ENCODE measurements at places on chromosomes 1 and 21.

DNA sequence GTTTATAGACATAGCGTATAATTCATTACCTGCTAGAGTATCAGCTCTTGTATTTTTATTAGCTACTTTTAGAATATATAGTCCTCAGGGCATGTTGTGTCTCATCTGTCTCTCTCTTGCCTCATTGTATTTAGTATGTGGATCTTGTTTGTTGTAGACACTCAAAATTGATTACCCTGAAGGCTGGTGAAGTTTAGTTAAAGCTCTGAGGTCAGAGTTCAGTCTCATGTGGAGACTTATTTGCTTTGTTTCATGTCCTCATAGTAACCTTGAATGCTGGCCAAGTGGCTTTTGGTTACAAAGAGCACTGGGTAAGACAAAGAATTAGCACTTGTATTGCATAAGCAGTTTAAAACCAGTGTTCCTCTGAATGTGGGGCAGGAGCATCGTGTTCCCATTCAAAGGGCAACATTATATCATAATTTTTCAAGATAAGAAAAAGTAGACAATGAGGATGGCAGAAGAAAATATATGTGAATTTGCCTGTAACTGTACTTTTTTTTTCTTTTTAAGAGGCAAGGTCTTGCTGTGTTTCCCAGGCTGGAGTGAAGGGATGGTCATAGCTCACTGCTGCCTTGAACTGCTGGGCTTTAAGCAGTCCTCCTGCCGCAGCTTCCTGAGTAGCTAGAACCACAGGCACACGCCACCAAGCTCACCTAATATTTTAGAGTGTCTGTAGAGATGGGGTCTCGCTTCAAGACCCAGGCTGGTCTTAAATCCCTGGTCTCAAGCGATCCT is 17.4 kb downstream of the CNST start:
- no peak for DNase-seq

GRCh38 chr1:226086776-226087175 is 24.3 kb downstream of the H3-3A start:
- no peak for DNase-seq

DNA sequence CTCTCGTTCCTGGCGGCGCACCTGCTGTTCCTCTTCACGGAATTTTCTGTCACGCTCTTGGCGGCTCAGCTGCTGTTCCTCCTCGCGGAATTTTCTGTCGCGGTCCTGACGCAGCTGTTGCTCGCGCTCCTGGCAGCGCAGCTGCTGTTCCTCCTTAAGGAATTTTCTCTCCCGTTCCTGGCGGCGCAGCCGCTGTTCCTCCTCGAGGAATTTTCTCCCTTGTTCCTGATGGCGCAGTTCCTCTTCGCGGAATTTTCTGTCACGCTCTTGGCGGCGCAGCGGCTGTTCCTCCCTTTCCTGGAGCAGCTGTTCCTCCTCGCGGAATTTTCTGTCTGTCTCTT is 6.4 kb downstream of the TCHH start:
- DNase-seq, result no peak

DNA sequence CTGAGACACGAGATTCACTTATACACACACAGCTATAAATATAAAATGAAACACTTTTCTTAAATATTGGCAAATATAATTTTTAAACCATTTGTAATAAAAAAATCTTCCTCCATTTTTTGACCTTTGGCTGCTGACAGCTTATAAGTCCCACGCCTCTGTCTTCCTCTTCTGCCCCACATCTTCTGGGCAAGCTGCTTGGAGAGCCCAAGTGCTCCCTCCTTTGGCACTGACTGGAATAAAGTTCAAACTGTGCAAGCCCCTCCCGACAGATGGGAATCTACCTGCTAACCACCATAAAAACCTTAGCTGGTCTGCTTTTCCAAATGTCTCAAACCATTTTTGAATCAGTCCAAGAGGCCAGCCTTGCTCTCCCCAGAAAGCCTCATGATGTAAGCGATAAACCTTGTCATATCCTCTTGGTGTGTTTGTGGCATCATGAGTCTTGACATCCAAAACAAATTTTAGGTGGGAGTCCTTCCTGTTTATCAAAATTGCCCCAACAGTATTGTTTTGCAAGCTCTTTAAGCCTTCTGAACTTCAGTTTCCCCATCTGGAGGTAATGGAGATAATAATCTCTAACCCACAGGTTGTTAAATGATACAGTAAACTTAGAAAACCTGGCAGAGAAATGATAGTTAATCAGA is 99.8 kb downstream of the SNX7 start:
- DNase-seq, result no peak

GRCh38 chr1:245409341-245410195 is 254.8 kb downstream of the KIF26B start:
- DNase-seq, result no peak

- DNase-seq, result no peak
These were observed 30.0 kb upstream of the NRDC start for GRCh38 chr1:51908499-51908898.

Measured in activated gamma-delta T cell treated with Interleukin-2 at 50 U/mL for 16 hours (primary cell).